ENCODE measurements at places on chromosomes 1 and 21. TPM values are rescaled to one million over a fixed set of nuclear protein-coding genes. Genes with fewer than 3 reads are reported as not detected.

Gene NUAK2
- polyA plus RNA-seq, result 11.1 TPM

Gene GSTM5
- polyA plus RNA-seq, result 36.5 TPM

Gene CHRM3
- polyA plus RNA-seq, result 7.6 TPM

Gene CYP4A11
- 74.9 TPM for polyA plus RNA-seq

Gene LRRC38
- not detected for polyA plus RNA-seq

Gene TAGLN2
- 113 TPM for polyA plus RNA-seq

Gene CCDC185
- polyA plus RNA-seq, result 0.10 TPM

Gene MCOLN2
- polyA plus RNA-seq, result 0.97 TPM

Gene SYCP1
- 0.30 TPM for polyA plus RNA-seq

Gene C1orf94
- polyA plus RNA-seq, result 0.10 TPM

Gene SPRR2A
- not detected for polyA plus RNA-seq

Gene PADI6
- not detected for polyA plus RNA-seq

Gene PLEKHA6
- polyA plus RNA-seq, result 50.3 TPM

Gene LYPD8
- polyA plus RNA-seq, result not detected

Gene CD46
- 333 TPM for polyA plus RNA-seq

Gene PACC1
- polyA plus RNA-seq, result 10.1 TPM

Gene THEMIS2
- polyA plus RNA-seq, result 4.5 TPM

Gene VHLL
- not detected for polyA plus RNA-seq

Gene OBSCN
- 53.4 TPM for polyA plus RNA-seq

All from renal pelvis (tissue), 12 donors.